Activated CD4-positive, alpha-beta T cell treated with anti-CD3 and anti-CD28 coated beads for 36 hours (primary cell): ENCODE measurements at places on chromosomes 5 and 9. TPM values are rescaled to one million over a fixed set of nuclear protein-coding genes. Genes with fewer than 3 reads are reported as not detected.

- H3K36me3 ChIP-seq, result peaks cover 17% of the 10 kb centered on the region
- no peaks in the 10 kb centered on the region for H3K27me3 ChIP-seq
- H3K4me1 ChIP-seq, result peaks cover 69% of the 10 kb centered on the region
- peak overlapping the region; percentile 45 for H3K4me3 ChIP-seq
Measured at GRCh38 chr5:372996-373709, 51.6 kb downstream of the AHRR start.

DNA sequence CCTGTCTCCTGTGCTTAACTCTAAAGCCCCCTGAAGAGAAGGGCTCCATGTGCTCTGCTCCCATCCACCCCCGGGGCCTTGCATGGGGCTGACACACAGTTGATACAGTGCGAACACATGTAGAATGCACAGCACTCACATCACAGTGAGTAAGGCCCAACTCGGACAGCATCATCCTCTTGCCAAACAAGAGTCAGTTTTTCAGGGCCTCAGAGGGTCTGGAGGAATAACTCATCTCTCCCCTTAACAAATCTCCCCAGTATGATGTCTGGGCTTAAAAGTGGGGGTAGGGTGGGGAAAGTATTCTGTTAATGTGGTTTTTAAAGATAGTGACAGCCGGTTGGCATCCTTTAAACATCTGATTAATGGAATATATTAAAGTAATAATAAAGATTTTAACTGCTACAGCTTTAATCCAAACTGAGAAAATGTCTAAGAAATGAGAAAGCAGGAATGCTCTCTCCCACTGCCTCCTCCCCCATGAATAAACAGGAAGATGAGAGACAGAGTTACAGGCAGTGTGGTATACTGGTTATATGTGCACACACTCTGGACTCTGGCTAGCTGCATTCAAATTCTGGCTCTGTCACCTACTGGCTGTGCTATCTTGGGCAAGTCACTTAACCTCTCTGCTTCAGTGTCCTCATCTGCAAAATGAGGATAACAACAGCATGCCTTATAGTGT is 22.5 kb downstream of the APBA1 start:
- H3K27ac ChIP-seq, result no peak overlapping the region
- H3K4me3 ChIP-seq, result no peak overlapping the region
- H3K27me3 ChIP-seq, result peaks cover 12% of the 10 kb centered on the region
- H3K4me1 ChIP-seq, result no peaks in the 10 kb centered on the region
- H3K36me3 ChIP-seq, result no peaks in the 10 kb centered on the region
- DNase-seq, result no peak

GRCh38 chr9:17236147-17236546 is 101.3 kb downstream of the CNTLN start:
- H3K36me3 ChIP-seq, result no peaks in the 10 kb centered on the region
- no peaks in the 10 kb centered on the region for H3K27me3 ChIP-seq
- no peak overlapping the region for H3K4me3 ChIP-seq
- no peak for DNase-seq
- no peak overlapping the region for H3K27ac ChIP-seq

GRCh38 chr5:139132515-139132914 is 65.7 kb downstream of the SIL1 start:
- no peaks in the 10 kb centered on the region for H3K4me1 ChIP-seq
- no peak for DNase-seq
- no peaks in the 10 kb centered on the region for H3K36me3 ChIP-seq
- no peaks in the 10 kb centered on the region for H3K27me3 ChIP-seq

The CENPH gene
- total RNA-seq, result 96.0 TPM

GRCh38 chr5:157748760-157749461 is 5.4 kb downstream of the LSM11 start:
- no peak overlapping the region for H3K4me3 ChIP-seq
- no peaks in the 10 kb centered on the region for H3K27me3 ChIP-seq
- H3K27ac ChIP-seq, result peak overlapping the region; percentile 32

DNA sequence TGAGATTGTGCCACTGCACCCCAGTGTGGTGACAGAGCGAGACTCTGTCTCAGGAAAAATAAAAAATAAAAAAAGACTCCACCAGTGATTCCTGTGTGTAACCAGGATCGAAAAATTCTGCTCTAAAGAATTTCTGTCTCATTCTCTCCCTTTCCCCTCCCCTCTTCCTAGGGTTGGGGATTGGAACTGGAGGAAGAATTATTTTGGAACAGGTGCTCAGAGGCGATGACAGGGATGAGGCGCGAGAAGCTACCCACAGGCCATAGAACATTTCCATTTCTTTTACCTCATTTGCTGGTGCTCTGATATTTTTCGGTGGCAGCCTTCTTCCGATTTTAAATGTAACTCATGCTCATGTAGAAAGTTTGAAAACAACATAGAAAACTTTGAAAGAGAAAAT is 80.1 kb downstream of the DAPK1 start:
- H3K4me1 ChIP-seq, result no peaks in the 10 kb centered on the region
- DNase-seq, result no peak
- H3K27me3 ChIP-seq, result peaks cover 2% of the 10 kb centered on the region
- H3K36me3 ChIP-seq, result no peaks in the 10 kb centered on the region
- no peak overlapping the region for H3K27ac ChIP-seq

The TLE1 gene
- total RNA-seq, result 0.23 TPM

The FOXD4L5 gene
- total RNA-seq, result not detected

DNA sequence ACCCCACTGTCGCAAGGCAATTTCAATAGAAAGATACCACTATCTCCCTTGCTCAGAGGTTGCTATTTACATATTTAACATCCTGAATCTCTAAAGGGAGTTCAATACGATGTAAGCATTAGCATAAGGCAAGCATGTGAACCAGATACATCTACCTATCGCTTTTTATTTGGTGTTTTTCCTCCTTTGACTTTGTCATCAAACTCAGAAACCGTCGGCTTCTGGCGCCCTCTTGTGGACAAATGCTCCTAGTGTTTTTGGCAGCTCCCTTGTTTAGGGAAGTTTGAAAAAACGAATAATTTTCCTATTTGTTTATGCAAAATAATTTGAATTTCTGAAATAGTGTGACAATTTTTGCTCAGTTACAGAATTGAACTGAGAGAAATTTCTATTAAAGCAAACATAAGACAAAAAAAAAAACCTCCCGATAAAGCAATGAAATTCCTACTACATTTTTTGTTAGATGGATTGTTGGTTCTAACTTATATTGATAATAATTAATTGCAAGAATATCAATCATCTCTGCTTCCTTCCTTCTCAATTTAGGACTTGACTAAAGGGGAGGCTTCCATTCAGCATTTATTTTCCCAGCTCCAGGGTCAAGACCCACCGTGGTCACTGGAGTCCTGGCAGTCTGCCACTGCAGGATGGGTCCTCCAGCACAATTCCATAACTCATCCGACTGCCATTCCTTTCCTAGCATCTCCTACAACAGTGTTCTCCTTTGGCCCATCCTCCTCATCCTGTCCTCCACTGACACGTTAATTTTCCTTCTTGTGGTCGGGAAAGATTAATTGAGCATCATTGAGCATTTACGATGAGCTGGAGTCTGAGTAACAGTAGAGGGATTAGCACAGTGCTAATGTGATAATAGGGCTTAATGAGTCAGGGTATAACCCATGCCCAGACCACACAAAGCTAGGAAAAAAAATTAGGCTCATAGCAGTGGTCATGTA is 131.8 kb upstream of the CHD1 start:
- H3K36me3 ChIP-seq, result no peaks in the 10 kb centered on the region
- H3K4me1 ChIP-seq, result peaks cover 6% of the 10 kb centered on the region
- no peak overlapping the region for H3K4me3 ChIP-seq

DNA sequence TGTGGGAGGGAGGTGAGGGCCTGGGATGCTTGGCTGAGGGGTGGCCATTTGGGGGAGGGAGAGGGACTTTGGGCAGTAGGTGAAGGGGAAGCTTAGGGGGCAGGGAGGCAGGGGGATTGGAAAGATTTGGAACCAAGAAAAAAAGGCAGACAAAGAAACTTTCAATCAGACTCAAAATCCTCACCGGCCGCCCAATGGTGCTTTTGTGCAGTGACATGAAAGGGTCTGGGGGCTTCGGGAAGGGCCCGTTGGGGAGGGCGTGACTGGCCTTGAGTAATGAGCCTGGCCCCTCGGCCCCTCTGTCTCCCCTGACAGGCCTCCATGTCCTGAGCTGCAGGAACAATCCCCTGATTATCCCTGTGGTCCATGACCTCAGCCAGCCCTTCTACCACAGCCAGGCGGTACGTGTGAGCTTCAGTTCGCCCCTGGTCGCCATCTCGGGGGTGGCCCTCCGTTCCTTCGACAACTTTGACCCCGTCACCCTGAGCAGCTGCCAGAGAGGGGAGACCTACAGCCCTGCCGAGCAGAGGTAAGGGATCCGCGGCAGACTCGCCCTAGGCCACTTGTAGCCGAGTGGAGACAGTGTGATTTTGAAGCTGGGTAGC is 181.1 kb downstream of the PAPPA start:
- H3K4me3 ChIP-seq, result no peak overlapping the region
- DNase-seq, result no peak
- no peaks in the 10 kb centered on the region for H3K4me1 ChIP-seq
- H3K36me3 ChIP-seq, result no peaks in the 10 kb centered on the region

GRCh38 chr9:64066736-64067368 is 1218.2 kb downstream of the FOXD4L5 start:
- no peak overlapping the region for H3K27ac ChIP-seq
- H3K36me3 ChIP-seq, result no peaks in the 10 kb centered on the region

DNA sequence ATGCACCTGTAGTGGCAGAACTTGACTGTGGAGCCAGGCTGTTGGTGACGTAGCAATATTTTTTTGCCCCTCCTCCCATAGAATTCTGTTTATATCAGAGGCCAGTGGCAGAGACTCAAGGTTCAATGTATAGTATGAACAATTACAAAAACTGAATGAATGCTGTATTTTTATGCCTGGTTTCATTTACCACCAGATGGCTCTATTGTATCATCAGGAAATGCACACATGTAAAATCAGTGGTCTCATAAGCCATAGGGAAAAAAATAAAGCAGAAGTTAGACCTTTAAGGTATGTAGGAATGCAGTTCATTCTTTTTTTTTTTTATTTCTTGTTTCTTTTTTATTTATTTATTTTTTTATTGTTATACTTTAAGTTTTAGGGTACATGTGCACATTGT is 43.6 kb downstream of the CCDC192 start:
- DNase-seq, result no peak
- H3K36me3 ChIP-seq, result no peaks in the 10 kb centered on the region
- no peaks in the 10 kb centered on the region for H3K4me1 ChIP-seq
- no peak overlapping the region for H3K27ac ChIP-seq
- peaks cover 9% of the 10 kb centered on the region for H3K27me3 ChIP-seq
- H3K4me3 ChIP-seq, result no peak overlapping the region

- no peak overlapping the region for H3K27ac ChIP-seq
- H3K27me3 ChIP-seq, result no peaks in the 10 kb centered on the region
- no peak overlapping the region for H3K4me3 ChIP-seq
Measured at GRCh38 chr5:116452774-116453368, 121.8 kb downstream of the SEMA6A start.

- no peak overlapping the region for H3K4me3 ChIP-seq
- H3K4me1 ChIP-seq, result no peaks in the 10 kb centered on the region
- H3K36me3 ChIP-seq, result no peaks in the 10 kb centered on the region
- peaks cover 13% of the 10 kb centered on the region for H3K27me3 ChIP-seq
- no peak overlapping the region for H3K27ac ChIP-seq
Measured at GRCh38 chr5:66346869-66347268, 202.8 kb downstream of the SREK1 start.

The CYLC2 gene
- total RNA-seq, result not detected

The IGFBPL1 gene
- total RNA-seq, result not detected

- peak overlapping the region; percentile 36 for H3K4me3 ChIP-seq
- H3K4me1 ChIP-seq, result peaks cover 64% of the 10 kb centered on the region
- H3K36me3 ChIP-seq, result peaks cover 36% of the 10 kb centered on the region
- no peaks in the 10 kb centered on the region for H3K27me3 ChIP-seq
- DNase-seq, result no peak
Measured at GRCh38 chr5:100889165-100889743, 13.8 kb downstream of the ST8SIA4 start.

The FAM221B gene
- total RNA-seq, result not detected

The ARL10 gene
- 12.3 TPM for total RNA-seq

DNA sequence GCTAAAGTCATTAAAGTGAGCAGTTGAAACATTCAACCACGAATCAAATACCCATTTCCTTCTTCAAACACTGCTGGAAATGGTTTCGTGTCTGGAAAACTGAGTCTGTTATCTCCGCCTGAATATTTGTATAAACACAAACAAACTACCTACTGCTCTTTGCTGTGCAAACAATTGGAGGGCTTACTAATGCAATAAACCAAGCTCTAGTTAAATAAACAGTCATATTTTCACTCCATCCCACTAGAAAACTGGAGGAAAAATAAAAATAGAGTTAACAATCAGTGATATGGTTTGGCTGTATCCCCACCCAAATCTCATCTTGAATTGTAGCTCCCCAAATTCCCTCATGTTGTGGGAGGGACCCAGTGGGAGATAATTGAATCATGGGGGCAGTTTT is 397.6 kb downstream of the RASEF start:
- no peak overlapping the region for H3K4me3 ChIP-seq
- no peaks in the 10 kb centered on the region for H3K36me3 ChIP-seq
- no peaks in the 10 kb centered on the region for H3K27me3 ChIP-seq

DNA sequence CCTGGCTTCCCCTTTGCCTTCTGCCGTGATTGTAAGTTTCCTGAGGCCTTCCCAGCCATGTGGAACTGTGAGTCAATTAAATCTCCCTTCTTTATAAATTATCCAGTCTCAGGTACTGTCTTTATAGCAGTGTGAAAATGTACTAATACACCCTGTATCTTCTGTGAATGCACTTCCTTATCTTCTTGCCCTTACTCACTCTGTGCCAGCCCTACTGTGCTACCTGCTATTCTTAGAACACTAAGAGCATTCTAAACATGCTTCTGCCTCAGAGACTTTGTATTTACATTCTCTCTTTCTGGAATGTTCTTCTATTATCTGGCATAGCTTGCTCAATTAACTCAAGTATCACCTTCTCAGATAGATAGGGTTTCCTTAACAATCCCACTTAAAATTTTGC is 164.4 kb upstream of the EDIL3 start:
- H3K27me3 ChIP-seq, result no peaks in the 10 kb centered on the region
- no peak overlapping the region for H3K27ac ChIP-seq
- no peaks in the 10 kb centered on the region for H3K36me3 ChIP-seq
- no peak for DNase-seq
- no peaks in the 10 kb centered on the region for H3K4me1 ChIP-seq
- no peak overlapping the region for H3K4me3 ChIP-seq
